ENCODE measurements at places on chromosomes 11 and 22.

DNA sequence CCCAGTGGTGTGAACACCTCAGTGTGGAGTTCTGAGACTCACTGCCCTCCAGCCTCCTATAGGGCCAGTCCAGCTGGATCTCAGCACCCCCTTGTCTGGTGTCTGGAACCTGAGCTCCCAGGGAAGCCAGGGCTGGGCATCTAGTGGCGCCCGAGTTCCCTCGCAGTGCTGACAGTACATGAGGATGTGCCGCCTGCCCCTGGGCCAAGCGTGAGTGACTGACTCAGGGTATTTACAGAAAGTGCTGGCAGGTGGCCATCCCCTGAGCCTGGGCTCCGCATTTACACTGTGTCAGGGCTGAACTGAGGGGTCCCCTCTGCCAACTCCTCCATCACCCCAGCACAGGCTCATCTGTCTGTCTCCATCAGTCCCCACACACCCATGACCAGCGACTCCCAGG lies 185.3 kb downstream of the BRD1 start:
- no peak for DNase-seq

DNA sequence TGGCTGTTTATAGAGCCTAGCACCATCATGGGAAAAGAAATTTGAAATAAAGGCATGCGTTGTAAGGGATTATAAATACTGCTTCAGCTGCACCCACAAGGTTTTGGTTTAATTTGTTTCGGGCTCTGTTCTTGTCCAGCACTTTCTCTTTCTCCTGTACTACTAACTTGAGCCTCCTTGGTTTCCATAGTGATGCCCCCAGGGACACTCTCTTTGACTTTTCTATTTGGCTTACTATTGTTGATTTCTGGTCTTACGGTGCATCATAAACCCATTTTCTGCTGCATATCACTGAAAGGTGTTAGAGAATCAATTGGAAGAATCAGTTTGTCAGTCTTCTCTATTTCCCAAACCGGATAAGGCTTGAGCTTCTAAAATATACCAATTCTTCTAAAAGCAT lies 1674.3 kb upstream of the RAG2 start:
- DNase-seq: no peak

GRCh38 chr11:1727096-1727690 lies 23.2 kb downstream of the IFITM10 start:
- DNase-seq: no peak

DNA sequence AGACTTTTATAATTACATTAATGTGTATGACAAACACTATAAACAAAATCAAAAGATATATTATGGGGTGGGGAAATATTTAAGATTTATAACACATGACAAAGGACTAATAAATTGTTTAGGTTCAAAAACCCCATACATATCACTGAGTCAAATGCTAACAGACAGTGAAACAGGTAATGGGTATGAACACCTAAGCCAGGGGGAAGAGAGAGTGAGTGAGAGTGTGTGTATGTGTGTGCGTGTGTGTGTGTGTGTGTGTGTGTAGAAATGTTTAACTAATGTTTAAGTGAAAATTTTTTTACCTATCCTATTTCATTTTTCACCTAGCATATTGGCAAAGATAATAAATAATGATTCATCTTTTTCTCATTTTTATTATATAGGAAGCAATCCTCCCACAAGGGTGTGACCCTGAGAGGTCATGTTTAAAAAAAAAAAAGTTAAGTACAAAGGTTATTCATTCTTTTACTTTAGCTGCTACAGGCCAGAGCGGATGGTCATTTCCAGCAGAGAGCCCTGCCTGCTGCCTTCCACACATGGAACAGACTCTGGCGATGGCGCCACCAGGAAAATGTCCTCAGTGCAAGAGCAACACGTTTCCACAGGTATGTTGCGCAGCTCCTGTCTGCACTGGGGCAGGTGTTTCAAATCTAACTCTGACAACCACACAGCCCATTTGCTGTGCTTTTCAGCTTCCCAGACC lies 72.9 kb downstream of the PISD start:
- no peak for DNase-seq

DNA sequence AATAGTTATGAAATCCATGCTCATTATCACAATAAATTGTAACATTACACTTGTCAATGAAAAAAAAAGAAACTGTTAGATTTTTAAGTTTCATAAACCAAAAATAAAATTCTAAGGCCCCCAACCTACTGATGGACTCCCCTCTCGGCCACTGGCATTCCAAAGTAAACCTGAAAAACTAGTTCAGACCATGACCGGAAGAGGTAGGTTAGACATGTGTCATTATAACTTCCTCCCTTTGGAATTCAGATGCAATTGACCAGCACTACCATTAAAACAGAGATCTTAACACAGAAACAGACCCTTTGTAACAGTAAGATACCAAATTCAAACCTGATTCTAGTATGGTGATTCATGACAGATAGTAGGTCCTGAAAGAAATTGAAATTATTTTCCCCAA lies 12.9 kb downstream of the OR10A6 start:
- no peak for DNase-seq

GRCh38 chr11:108805030-108805429 lies 140.2 kb downstream of the DDX10 start:
- no peak for DNase-seq
